EH (cell line): ENCODE measurements at places on chromosomes 11 and 22.

- no peak for DNase-seq
Measured at GRCh38 chr11:119530509-119530908, 107.5 kb upstream of the THY1 start.

GRCh38 chr11:133163463-133164419, 368.6 kb downstream of the OPCML start:
- peak; percentile 39 for DNase-seq

- no peak for DNase-seq
Measured at GRCh38 chr22:49763138-49763537, 64.5 kb downstream of the BRD1 start.

DNA sequence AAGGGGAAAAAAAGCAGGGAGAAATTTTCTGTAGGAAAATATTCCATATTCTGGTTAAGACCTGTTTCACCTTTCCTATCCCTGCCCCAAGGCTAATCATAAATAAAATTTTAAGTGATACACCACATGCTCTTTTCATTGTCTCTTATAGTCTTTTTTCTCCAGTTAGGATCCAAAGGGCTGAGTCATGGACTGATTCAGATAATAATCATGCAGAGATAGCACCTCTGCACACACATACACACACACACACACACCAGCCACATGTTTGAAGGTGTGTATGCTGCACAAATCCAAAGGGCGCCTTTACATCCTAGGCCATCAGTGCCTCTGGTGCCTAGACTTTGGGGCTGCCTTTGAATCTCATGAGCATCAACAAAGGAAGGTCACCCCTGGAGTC, 35.5 kb upstream of the CWF19L2 start:
- DNase-seq = peak; percentile 36

DNA sequence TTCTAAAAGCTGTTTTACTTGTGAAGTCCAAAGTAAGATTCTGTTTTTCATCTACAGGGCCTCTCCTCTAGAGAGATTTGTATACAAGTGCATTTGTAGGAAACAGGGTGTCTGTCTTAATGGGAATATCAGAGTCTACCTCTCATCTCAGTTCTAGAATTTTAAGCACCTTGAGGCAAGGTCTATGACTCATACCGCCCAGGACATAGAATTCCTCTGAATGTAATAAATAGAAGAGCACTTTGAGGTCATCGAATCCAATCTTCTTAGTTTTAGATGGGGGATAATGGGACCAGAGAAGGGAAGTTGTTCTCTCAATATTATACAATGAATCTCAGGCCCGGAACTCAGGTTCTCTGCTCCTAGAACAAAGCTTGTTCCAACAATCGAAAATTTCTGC, 101.8 kb upstream of the TIMP3 start:
- DNase-seq = no peak

DNA sequence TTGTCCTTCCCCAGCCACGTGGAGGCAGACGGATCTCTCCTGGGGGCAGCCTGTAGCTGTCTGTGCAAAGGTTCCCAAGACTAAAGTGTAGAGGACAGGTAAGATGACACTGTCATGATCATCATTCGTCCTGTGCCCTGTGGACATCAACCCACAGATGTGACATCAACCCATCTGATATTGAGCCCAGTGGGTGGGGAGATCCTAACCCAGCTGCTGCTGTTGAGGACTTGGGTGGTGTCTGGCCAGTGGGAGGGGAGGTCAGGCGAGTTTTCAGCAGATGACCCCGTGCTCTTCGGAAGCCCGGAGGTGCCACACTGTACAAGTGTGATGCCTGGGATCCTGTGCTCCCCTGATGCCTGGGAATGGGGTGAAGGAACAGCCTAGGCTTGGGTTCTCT, 1.2 kb upstream of the GAL start:
- DNase-seq = no peak

DNA sequence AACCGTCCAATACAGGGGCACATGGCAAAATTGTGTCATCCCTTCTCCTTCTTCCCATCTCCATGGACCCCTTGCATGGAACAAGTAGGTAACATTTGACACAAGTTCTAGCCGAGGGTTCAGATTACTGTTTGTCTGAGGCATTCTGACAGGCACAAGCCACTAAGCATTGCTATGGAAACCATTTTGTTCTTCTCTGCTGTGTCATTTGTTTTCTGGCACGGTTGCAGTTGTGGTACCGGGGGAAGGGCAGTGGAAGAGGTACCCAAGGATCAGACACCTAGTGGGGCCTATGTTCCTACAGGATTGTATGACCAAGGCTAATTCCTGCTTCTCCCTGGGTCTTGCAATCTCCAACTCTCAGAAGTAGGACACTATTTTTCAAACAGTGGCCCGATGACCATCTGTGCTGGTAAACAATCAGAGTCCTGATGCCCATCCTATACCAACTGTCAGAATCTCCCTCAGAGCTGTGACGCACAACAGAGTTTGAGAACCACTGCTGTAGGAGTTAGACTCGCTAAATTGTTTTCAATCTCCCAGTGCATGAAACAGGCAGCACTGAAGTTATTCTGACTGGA, 69.3 kb downstream of the KCNC1 start:
- DNase-seq = no peak

- DNase-seq = peak; percentile 85
Measured at GRCh38 chr22:31474743-31475142, 14.9 kb downstream of the EIF4ENIF1 start.

DNA sequence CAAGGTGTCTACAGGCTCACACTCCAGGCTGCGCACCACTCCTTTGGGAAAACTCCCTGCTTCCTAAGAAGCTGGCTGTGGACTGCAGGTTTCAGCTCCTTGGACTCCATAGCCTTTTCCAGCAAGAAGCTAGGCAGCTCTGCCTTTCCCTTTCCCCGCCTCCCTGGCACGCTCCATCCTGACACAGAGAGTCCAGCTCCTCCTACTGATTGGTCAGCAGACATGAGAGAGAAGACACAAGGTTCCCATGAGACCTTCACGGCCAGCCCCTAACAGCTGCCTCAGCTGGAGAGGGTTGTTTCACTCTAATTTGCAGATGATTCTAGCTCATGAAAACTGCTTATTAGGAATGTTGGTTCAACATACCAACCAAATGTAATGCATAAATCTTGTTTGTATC, 27.6 kb downstream of the TENM4 start:
- peak; percentile 92 for DNase-seq

DNA sequence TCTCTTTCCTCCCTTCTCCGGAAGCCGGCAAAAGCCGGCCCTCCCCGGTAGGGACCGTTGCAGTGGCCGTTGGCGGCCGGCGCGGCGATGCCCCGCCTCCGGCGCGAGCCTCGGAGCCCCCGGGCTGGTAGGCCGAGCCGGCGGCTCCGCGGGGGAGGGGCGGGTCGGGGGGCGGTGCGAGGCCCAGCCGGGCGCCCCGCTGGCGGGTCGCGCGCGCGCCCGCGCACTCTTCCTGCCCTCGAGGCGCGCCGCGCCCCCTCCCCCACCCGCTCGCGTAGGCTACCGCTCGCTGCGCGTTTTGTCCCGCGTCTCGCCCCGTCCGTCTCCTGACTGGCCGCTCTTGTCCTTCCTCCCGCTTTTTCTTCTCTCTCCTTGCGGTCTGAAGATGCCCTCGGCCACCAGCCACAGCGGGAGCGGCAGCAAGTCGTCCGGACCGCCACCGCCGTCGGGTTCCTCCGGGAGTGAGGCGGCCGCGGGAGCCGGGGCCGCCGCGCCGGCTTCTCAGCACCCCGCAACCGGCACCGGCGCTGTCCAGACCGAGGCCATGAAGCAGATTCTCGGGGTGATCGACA, 591 bp downstream of the CAPRIN1 start:
- DNase-seq = peak; percentile 88

DNA sequence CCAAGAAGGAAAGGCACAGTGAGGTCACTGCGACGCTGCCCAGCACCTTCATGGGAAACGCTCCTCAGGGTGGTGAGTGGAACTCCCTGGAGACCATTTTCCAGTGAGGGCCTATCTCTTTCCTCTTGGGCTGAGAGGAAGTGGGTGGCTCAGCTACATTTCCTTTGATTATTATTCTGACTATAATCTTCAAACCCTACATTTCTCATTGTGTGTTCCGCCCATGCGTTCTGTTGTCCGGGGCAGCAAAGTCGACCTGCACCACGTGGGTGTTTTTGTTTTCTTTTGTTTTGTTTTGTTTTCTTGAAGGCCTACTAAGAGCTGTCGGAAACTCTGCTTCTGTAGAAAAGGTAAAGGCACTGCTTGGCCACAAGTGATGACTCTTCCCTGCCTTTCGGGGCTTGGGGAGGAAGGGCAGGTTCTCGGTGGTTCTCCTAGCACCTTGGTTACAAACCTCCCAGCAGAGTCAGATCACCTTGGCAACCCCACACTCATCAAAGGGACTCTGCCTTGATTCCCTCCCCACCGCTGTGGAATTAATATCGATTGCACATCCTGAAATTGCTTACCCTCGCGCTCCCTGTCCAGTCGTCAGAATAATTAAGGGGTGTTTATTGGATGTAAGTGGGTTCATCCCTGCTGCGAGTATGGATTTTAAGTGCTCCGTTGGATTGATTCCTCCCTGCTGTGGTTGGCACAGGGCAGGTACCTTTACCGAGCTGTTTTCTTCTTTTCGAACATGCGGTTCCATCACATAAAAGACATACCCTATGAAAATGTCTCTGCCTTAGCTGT, 7.3 kb downstream of the PARVB start:
- no peak for DNase-seq

DNA sequence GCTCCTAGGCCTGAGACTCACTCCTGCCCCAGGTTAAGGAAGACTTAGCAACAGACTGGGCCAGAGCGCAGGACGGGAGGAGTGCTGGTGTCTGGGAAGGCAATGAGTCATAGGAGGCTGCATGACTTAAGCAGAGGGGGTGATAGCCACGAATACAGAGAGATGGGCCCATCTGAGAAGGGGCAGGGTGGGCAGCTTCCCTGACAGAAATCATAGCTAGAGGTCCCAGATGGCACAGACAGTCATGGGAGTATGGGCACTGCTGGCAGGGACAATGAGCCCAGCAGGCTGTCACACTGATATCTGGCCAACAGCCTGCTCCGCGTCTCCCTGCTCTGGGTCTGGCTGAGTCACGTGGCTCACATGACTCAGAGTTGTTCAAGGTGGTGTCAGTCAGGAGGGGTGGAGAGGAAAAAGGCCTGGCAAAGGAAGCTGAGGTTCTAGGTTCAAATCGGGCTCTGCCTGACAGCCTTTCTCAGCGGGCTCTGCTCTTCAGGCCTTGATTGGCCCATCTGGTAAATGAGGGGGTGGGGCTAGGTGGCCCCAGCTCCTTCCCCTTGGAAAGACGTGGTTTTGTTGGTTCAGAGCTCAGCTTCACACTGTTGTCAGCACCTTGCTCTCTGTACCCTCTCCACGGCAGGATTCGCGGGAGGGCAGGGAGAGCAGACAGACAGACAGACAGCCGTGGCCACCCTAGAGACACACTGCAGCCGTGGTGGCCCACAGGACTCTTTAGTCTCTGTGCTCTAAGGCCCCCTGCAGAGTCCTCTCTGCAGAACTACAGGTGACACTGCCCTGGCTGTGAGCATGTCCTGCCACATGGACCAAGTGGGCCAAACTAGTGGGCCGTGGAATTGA, 47.8 kb downstream of the DBX1 start:
- peak; percentile 96 for DNase-seq

DNA sequence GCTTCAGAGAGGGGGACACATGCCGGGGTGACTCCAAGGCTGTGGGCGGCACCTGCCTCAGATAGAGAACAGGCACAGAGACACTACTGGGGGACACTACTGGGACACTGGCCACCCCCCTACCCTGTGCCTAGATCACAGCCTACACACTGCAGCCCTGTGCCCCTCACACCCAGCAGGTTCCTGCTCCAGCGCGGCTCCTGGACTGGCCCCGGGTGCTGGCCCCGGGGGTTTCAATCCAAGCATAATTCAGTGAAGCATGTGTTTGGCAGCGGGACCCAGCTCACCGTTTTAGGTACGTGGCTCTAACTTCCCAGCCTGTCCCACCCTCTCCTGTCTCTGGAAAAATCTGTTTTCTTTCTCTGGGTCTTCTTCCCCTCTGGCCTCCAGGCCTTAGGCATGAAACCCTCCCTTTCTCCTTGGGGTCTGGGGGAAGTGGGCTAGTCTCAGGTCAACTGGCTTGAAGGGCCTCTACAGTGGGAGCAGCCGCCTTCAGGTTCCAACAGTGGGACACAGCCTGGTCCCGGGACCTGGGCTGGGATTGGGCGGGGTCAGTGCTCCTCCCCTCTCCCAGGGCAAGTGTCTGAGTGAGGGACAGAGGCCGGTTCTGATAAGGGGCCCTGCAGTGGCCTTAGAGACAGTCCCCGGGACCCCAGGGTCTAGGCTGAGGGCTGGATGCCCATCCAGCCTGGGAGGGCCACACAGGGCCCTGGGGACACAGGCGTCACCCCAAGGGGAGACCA, 98.8 kb downstream of the CRYBB2 start:
- DNase-seq = no peak

DNA sequence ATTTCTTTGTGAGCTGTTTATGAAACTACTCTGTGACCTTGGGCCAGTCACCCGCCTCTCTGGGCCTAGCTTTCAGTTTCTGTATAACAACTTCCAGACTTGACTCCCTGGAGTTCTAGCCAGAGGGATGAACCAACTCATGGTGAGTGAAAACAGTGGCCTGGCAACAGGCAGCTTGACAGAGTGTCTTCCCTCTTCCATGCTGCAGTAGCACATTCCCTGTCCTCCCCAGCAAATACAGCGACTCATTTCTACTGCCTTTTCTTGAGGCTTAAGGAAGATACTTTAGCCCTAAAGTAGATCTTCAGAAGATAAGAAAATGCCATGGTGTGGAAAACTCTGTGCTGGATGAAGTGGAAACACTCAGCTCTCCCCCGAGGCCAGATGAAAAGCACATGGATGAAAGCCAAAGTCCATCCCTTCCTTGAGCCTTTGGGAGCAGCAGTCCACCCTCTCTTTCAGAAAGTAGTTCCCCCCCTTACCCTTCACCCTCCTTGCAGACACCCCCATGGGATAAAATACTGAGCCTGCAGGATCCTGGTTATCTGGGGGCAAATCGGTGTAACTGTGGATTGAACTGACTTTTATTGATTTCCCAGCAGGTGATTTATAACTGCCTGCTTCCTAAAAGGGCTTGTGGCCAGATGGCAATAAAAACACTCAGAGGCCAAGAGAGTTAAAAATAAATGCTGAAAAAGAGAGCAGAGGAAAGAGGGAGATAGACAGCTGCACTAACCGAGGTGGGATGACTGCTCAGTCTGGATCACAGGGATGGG, 24.1 kb downstream of the IRAG1 start:
- DNase-seq = peak; percentile 95

DNA sequence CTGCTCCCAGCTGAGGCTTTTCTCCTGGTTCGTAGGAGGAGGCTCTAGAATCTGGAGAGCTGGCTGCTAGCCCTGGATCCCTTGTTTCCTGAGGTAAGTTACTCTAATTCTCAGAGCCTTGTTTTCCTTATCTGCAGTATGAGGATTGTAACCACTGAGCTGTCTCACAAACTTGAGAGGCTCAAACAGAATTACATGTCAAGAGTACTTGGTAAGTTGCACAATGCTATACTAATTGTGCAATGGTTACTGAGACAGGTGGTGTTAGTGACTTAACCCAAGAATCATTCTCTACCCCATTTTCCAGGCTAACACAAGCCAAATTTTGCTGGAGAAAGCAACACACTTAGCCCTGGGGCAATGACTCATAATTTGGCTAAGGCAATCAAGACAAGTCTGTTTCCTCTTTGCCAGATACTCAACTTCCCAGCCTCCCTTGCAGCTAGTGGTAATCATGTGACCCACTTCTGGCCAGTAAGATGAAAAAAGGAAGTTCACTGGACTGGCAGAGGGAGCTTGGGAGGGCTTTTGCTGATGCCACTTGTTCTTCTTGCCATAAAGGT, 348.0 kb downstream of the TENM4 start:
- peak; percentile 100 for DNase-seq

GRCh38 chr11:66311470-66311964, 5.3 kb downstream of the CD248 start:
- DNase-seq = no peak
